Activated T-helper 1 cell treated with anti-CD3 and anti-CD28 coated beads, Interleukin-2, amount 50 U/mL, for 16 hours (primary cell): ENCODE measurements at places on chromosomes 1 and 21.

DNA sequence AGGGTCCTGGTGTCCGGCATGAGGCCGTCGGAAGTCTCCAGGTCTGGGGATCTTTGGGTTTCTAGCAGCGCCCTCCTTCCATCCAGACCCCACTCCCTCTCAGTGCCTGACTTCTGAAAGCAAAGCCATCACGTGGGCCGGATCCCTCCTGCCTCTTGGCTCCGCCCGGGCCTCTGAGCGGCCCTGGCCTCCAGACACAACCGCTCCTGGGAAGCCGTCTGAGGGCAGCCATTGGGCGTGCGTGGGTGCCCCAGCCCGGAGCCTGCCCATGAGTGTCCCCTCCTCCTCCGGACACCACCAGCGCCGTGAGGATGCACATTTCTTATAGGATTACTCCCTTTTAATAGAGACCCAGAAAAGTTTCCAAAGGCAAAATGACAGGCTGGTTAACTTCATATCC is 137.0 kb upstream of the ARHGEF16 start:
- no peak for DNase-seq

GRCh38 chr1:167544447-167545093 is 9.0 kb downstream of the CREG1 start:
- DNase-seq = no peak

GRCh38 chr1:53463961-53464899 is 5.0 kb downstream of the DMRTB1 start:
- DNase-seq = no peak

GRCh38 chr1:48869116-48869893 is 92.6 kb upstream of the BEND5 start:
- no peak for DNase-seq

GRCh38 chr1:212816567-212817278 is 25.0 kb downstream of the TATDN3 start:
- DNase-seq = no peak

- no peak for DNase-seq
Observed at GRCh38 chr1:54273092-54273794, 73.3 kb downstream of the MRPL37 start.

- DNase-seq = no peak
Observed at GRCh38 chr1:231021540-231022031, 18.5 kb downstream of the FAM89A start.

GRCh38 chr1:117607471-117607870 is 1.6 kb downstream of the TENT5C start:
- DNase-seq = no peak

GRCh38 chr1:116877141-116877818 is 32.4 kb upstream of the PTGFRN start:
- DNase-seq = no peak

DNA sequence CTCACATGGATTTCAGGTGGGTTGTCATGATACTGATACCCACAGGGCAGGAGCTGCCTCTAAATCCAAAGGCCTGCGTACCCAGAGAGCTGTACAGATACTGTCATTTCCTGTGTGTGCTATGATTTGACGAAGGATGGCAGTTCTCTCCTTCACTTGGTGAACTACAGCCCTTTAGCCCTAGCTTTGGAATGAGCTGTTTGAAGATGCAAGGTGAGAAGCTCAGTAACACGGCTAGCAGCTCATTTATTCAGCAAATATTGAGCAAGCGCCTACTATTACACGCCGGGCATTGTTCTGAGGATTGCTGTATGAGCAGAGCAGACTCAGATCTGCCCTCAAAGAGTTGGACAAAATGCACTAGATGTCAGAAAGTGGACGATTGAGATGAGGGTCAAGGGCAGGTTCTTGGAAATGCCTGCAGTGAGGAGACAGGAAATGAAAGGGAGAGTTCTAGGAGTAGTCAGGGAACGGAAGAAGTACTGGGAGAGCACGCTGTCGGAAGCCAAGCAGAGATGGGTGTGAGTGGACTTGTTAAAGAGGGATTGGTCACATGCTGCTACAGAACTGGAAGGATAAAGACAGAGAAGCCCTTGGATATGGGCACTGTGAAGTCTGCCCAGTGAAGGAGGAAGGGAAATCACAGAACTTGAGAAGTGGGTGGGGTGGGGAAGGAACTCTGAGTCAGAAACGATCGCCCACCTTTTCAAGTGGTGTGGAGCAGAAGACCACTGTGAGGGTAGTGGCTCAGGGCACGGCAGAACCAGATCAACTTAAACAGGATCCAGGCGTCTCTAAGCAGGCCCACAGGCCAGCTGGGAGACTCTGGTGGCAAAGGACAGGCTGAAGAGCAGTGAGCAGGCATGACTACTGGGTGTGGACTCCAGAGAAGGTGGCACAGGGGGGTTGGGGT is 7.1 kb downstream of the PTGFRN start:
- DNase-seq = no peak

DNA sequence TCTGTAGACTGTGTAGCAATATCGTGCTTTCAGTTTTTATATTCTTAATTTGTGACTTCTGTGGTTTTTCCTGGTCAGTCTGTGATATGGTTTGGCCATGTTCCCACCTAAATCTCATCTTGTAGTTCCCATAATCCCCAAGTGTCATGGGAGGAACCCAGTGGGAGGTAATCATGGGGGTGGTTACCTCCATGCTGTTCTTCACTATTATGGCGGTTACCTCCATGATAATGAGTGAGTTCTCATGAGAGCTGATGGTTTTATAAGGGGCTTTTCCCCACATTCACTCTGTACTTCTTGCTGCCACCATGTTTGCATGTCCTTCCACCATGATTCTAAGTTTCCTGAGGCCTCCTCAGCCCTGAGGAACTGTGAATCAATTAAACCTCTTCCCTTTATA is 169.8 kb downstream of the LEPR start:
- DNase-seq = no peak

GRCh38 chr1:22915816-22916470 is 56.7 kb downstream of the LACTBL1 start:
- DNase-seq = no peak

DNA sequence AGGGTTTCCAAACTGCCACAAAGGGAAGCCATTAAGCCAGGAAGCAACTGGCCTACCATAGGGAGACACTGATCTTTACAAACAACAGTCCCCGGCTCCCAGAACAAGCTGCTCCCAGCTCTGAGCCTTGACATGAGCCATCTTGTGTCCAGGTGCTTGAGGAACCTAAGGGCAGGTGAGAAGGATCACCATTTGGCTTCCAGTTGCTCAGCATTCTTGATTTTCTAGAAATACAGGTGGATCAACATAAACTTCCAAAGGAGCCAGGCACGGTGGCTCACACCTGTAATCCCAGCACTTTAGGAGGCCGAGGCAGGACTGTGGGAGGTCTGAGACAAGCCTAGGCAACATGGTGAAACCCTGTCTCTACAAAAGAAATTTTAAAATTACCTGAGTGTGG is 21.6 kb downstream of the ZBTB17 start:
- DNase-seq = no peak

- DNase-seq = no peak
Observed at GRCh38 chr1:209850342-209850979, 22.7 kb downstream of the UTP25 start.

GRCh38 chr21:36250423-36251075 is 69.4 kb upstream of the MORC3 start:
- DNase-seq = no peak

- DNase-seq = no peak
Observed at GRCh38 chr1:110208916-110209645, 1.0 kb upstream of the KCNC4 start.

DNA sequence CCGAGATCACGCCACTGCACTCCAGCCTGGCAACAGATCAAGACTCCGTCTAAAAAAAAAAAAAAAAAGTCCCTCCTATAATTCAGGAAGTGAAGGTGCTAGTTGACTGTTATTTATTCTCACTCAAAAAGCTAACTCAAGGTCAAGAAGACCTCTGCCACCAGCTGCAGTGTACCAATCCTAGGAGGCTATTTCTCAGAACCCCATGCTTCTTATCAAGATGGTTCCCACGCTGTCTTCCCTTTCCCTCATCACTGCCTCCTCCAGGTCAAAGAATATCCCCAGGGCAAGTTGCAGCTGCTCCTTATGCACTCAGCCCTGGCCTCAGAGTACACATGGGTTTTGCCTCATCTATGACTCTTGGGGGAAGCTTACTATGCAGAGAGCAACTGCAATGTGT is 53.6 kb downstream of the RERE start:
- DNase-seq = no peak

DNA sequence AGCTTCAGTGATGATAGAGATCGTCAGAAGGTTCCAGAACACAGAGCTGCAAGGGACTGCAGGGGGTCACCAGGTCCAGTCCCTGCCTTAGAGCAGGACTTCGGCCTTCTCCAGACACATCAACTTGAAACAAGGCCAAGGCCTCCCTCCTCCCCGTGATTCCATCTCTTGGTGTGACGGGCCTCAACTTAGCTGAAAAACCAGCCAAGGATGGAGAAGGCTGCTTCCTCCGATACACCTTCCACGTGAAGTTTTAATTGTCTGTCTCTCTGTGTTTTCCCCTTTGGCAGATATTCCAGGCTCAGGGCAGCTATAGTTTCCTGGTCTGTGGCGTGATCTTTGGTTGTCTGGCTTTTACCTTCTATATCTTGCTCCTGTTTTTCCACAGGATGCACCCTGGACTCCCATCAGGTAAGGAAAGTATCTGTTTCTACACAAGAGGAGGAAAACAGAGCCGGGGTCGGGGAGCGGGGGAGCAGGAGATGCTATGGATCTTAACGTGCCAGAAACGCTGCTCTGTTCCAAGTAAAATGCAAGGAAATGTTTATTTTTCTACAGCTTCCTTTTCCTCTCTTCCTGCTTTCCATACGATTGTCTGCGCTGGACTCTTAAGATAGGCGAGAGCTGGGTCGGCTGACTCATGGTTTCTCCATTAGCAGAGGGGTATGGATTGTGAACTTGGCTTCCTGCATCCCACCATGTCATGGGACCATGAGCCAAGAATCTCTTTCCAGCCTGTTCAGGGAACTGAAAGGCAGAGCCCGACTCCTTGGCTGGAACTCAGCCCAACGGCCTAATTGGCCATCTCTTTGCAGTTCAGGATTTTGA is 32.8 kb downstream of the ELK4 start:
- DNase-seq = no peak

- DNase-seq = no peak
Observed at GRCh38 chr1:152044386-152044785, 7.6 kb upstream of the S100A11 start.

DNA sequence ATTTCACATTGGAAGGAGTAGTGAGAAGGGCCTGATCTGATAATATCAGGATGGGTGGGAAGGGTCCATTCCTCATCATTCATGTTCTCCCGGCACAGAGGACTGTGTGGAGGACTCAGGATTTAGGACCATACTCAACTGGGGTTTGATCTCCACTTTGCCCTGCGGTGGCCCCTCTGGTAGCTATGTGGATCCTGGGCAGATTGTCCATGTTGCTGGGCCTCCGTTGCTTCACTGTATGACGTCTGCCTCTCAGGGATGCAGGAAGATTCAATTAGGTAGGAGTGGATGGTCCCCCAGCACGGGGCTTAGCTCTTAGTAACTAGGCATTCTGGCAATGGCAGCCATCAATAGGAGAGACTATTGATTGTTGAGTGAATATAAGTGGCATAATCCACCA is 2.3 kb downstream of the ETS2 start:
- no peak for DNase-seq

DNA sequence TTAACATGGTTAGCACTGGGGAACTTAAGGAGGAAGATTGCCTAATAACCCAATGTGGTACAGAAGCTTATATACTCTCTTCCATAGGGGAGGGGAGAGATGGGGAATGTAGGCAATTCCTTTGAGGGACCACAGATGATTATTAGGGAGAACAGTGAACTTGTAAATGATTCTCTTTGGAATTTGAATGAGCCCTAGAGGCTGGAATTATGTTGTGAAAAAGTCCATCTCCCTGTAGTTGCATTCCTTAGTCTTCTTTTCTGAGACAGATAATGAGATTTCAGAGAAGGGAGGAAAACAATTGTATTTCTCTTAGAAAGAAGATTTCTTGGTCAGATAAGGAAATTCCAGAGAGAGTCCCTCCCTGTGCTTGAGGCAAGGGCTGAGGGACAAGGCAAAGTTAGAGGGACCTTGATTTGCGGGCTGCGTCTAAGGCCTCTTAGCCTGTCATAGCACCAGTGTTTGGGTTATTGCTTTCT is 89.0 kb upstream of the HMCN1 start:
- DNase-seq = no peak

DNA sequence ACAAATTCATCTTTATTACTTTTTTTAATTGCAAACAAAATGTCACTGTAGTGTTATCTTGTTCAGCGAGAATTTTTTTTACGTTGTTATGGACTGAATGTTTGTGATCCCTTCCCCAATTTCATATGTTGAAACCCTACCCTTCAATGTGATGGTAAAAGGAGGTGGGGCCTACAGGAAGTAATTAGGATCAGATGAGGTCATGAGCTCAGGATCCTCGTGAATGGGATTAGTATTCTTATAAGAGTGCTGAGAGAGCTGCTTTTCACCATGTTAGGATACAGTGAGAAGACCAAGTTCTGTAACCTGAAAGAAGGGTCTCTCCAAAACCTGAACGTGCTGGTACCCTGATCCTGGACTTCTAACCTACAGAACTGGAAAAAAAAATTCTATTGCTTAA is 646.0 kb upstream of the TMPRSS15 start:
- DNase-seq = no peak
